ENCODE measurements at places on chromosomes 1 and 21.

- DNase-seq = no peak
Measured at GRCh38 chr1:14476170-14476955, 122.1 kb upstream of the KAZN start.

DNA sequence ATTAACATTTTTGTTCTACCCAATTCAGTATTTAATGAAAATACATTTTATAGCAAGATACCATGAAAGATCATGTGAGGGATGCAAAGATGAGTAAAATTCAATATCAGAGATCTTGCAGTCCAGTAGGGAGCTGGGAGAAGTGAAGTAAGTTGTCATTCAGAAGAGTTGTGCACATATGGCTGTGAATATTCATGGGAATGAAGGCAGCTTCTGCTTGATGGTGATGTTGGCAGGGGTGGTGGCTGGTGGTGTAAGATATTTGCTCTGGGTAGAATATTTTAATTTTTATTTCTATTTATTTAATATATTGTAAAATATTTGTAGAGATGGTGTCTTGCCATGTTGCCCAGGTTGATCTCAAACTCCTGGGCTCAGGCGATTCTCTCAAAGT lies 72.0 kb upstream of the GCLM start:
- DNase-seq = no peak

DNA sequence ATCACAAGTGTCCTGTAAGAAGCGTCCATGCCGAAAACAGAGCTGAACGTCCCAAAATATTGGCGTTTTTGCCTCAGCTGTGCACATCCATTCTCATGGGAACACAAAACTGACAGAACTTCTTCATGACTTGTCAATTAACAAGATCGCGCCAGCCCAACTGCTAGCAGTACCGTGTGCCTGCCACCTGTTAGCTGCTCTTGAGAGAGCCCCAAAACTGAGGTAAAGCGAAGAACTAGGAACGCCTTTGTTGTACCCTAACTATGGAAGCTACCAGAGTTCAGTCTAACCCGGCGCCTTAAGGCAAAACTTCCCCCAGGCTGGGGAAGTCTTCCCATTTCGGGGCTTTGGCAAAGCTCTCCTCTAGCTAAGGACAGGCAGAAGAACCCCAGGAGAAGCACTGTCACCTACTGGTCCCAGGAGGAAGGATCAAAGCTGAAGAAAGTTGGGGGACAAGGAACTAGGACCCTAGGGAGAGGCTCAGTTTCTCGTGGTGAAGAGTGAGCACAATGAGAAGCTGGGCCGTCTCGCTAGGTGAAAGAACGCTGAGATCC lies 719 bp downstream of the EYA3 start:
- DNase-seq = no peak

- DNase-seq = no peak
Measured at GRCh38 chr1:20210736-20211460, 24.6 kb upstream of the PLA2G2C start.

- DNase-seq = no peak
Measured at GRCh38 chr1:10754568-10755329, 41.7 kb downstream of the CASZ1 start.

DNA sequence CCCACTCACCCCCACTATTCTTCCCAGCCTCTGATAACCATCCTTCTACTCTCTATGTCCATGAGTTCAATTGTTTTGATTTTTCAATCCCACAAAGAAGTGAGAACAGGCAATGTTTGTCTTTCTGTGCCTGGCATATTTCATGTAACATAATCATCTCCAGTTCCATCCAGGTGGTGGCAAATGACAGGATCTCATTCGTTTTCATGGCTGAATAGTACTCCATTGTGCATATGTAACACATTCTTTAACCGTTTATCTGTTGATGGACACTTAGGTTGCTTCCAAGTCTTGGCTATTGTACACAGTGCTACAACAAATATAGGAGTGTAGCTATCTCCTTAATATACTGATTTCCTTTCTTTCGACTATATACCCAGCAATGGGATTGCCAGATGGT lies 169.3 kb upstream of the NFIA start:
- DNase-seq = no peak

- DNase-seq = no peak
Measured at GRCh38 chr1:226603022-226603857, 54.7 kb downstream of the STUM start.

DNA sequence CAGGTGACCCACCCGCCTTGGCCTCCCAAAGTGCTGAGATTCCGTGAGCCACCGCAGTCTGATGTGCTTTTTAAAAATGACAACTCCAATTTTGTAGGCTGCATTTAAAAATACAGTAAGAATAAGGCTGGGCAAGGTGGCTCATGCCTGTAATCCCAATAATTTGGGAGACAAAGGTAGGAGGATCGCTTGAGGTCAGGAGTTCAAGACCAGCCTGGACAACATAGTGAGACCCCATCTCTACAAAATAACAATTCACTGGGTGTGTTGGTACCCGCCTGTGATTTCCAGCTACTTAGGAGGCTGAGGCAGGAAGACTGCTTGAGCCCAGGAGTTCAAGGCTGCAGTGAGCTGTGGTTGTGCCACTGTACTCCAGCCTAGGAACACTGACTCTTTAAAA lies 23.4 kb downstream of the SLC19A2 start:
- DNase-seq = no peak

GRCh38 chr21:28636752-28637691 lies 355.7 kb downstream of the LTN1 start:
- no peak for DNase-seq

- no peak for DNase-seq
Measured at GRCh38 chr1:158095737-158096335, 84.9 kb upstream of the CD1D start.

DNA sequence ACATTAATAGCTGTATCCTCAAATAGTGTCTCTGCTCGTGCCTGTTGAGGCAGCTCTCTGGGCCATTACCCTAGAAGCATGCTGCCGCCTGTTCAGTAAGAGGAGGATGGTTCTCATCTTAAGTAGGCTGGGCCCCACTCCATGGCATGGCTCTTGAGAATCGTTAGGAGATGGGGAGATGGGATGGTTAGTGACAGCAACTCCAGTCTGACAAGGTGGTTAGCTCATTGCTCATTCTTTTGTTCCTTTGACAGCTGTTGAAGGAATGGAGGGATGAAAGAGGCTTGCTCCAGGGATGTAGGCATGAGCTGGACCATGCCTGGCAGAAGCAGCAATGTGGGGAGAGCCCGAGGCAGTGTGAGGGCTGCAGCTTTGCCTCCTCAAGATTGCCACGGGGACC lies 68.2 kb downstream of the MAP10 start:
- DNase-seq = no peak

DNA sequence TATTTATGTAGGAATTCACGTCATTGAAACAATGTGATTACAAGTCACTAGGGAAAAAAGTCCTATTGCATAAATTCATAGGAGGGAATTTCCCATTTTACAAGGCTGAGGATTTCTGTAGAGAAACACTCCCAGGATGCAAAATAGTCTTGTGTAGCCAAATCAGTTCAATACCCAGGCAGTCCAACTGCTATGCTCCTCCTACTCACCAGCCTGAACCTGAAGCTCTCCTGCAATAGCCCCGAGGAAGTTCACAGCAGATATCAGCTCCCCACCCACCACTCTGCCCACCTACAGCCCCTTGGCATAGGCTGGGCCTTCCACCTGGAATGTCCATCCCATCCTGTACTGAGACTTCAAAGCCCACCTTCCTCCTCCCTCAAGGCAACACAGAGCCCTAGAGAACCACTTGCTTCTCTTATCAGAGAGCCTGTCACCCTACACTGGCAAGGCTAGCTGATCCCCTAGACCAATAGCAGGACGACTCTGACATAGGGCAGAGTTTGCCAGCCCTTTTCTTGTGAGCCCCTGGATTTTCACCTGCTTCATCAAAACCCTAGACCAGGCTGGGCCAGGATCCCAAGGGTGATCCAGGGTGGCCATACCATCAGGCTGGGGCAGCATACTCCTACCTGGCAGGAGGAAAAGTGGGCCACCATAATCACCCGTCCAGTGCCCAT lies 1.5 kb downstream of the LSS start:
- DNase-seq = no peak

DNA sequence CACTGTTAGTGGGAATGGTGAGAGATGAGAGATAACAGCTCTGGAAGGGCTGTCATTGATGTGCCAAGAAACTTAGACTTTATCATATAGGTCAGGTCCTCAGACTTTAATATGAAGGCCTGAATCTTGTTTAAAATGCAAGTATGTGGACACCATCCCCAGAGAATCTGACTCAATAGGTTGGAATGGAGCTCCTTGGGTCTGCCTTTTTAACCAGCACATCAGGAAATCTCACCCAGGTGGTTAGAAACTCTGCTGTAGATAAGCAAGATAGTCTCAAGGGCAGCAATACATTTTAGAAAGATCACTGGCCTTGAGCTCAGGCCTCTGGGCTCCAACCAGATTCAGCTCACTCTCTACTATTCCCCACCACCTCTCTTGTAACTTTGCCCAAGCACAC lies 180.4 kb downstream of the SLC44A5 start:
- DNase-seq = no peak

- no peak for DNase-seq
Measured at GRCh38 chr1:226708967-226709396, 30.1 kb downstream of the ITPKB start.

GRCh38 chr1:97441966-97442365 lies 478.9 kb downstream of the DPYD start:
- no peak for DNase-seq

DNA sequence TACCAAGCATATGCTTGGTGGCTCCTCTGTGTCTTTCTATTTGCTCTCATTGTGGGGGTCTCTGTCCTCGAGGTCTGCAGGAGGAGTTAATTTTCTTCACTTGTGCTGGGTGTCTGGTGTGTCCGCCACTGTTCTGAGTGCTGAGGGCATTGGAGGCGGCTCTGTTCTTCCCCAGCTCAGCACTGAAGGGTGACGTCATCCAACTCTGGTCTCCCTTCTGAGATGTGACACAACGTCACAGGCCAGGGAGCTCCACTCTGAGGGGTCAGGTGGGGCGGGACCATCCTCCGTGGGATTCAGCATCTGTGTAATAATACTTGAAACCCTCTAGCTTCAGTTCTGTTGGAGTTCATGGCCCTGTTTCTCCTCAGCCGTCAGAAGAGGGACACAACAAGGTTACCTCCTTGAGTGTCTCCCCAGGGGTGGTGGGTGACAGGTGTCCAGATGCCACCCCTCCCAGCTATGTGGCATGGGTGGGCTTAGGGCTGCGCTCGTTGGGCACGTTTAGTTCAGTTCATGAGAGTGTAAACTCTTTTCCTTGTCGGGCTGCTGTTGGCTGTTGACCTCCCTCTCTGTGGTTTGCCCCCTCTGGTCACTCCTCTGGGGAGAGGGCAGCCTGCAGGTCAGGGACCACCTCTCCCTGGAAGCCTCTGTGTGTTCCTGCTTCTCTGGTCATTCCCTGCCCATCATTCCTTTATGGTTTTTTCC lies 3.1 kb downstream of the IBA57 start:
- no peak for DNase-seq

DNA sequence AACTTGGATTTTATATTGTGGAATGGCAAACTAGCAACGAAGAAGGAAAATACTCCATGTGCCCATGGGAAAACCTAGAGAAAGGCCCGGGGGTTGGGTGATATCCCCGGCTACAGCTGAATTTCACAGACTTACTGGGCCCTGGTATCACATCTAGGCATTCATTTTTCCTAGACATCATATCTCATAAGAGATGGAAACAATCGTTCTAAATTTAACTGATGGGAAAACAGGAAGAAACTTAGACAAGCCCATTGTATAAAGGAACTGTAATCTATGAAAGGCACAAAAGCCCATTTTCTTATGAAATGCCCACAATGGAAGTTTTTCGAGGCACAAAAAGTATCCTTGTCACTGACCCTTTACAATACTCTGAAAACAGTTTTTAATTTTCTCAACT lies 407.9 kb upstream of the LYPLAL1 start:
- DNase-seq = no peak

- no peak for DNase-seq
Measured at GRCh38 chr1:66570196-66570595, 36.2 kb downstream of the SGIP1 start.

- DNase-seq = no peak
Measured at GRCh38 chr21:21233051-21233450, 234.8 kb downstream of the NCAM2 start.

DNA sequence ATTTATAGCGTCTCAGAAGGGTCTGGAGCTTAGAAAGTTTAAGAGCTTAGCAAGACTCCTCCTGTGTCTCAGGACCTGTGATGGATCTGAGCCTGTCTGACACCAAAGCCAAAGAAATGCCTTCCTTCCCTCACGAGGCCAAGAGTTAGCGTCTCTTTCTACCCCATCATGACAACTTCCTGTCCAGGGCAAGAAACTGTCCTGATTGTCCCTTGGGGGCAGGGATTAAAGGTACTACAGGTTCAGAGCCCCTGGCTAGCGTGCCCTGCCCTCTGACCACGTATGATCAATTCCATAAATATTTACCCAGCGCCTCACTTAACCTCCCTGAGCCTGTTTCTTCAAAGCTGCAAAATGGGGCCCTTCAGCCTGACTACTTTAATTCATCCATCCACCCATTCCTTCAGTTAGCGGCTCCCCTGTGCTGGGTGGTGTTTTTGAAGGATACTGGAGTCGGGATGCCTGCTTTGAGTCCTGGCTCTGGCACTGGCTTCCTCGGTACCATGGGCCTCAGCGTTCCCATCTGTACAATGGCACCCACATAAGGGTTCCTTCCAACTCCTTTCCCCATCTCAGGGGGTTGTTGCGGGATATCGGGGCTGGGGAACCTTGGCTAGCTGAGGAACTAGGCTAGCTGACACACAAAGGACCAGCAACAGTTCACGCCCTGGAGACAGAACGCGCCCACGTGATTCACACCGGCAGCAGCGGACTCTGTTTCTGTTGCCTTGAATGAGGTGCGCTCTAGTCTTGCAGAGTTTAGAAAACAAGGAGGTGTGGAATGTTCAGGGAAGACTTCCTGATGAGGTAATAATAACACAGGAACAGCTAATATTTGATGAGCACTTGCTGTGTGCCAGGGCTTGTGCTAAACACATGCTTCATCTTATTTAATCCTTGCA lies 23.0 kb upstream of the EPHA2 start:
- DNase-seq = no peak

DNA sequence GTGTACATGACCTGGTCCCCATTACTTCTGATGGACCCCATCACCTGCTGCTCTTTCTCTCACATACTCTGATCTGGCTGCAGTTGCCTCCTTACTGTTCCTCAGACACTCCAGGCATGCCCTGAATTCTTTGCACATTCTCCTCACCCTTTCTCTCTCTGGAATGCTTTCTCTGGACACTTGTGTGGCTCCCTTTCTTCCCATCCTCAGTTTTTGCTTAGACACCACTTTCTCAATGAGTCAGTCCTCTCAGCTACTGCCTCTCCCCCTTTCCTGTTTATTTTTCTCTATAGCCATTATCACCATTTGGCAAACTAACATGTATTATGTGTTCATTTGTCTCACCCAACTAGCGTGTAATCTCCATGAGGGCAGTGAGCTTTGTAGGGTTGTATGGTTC lies 28.1 kb downstream of the PLXNA2 start:
- DNase-seq = no peak

GRCh38 chr1:59990470-59990869 lies 63.9 kb upstream of the CYP2J2 start:
- DNase-seq = no peak

DNA sequence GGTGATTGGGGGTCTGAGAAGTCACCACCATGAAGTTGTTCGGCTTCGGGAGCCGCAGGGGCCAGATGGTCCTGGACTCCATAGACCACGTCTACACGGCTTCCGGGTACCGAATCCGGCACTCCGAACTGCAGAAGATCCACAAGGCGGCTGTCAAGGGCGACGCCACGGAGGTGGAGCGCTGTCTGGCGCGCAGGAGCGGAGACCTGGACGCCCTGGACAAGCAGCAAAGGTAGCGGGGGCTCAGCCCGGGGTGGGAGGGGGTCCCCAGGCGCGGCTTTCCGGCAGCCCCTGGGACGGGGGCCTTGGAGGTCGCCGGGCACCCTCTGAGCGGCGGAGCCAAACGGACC lies 146.5 kb downstream of the LIPI start:
- DNase-seq = no peak

- no peak for DNase-seq
Measured at GRCh38 chr1:184113251-184113650, 61.7 kb downstream of the TSEN15 start.
